ENCODE measurements at places on chromosomes 3 and 15. TPM values are rescaled to one million over a fixed set of nuclear protein-coding genes. Genes with fewer than 3 reads are reported as not detected.

- DNase-seq: no peak
Measured at GRCh38 chr15:50134524-50135024, 15.5 kb upstream of the ATP8B4 start.

The LSAMP gene
- total RNA-seq: 36.6 TPM

DNA sequence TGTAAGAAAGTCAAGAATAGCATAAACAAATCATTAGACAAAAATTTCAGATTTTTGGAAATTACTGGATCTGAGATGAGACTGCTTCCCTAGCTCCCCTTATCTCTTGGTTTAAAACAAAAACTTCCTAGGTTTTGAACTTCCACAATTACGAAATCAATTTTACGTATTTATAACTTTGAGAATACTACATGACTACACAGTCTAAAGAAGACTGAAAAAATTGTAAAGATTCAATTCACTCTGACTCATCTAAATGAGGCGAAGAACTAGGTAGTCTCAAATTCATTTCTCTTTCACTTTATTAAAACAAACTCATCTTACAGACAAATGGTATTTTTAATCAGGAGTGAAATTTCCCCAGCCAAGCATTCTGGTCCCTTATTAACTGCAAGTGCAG is 10.3 kb downstream of the CCDC54 start:
- no peak for DNase-seq

GRCh38 chr3:172042136-172042662 is 2.8 kb downstream of the FNDC3B start:
- no peak for DNase-seq

DNA sequence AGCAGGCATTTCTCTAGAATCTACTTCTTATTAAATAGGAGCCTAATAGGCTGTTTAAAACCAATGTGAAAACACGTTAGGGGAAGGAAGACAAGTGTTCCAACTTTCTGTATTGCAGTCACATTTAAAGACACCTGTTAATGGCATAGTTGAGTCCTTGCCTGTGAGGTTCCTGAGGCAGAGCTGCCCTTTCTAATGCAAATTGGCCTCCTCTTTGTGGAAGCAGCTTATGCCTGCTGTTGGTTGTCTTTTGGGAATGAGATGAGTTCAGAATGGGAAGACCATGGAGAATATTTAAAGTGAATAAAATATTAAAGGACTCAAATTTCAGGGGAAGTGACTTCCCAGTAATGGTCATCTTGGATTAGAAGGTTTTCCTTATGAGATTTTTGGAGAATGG is 51.2 kb downstream of the NEK11 start:
- DNase-seq: no peak

GRCh38 chr3:168653255-168653654 is 557.5 kb upstream of the GOLIM4 start:
- no peak for DNase-seq

The UBAP1L gene
- total RNA-seq: 4.5 TPM

The DTX3L gene
- total RNA-seq: 4.9 TPM

The ADAMTS17 gene
- total RNA-seq: 2.3 TPM

GRCh38 chr15:41263891-41264351 is 32.9 kb downstream of the CHP1 start:
- no peak for DNase-seq
